ENCODE measurements at places on chromosomes 1 and 21.

- DNase-seq: no peak
These were observed 99.6 kb upstream of the KAZN start for GRCh38 chr1:14498839-14499238.

DNA sequence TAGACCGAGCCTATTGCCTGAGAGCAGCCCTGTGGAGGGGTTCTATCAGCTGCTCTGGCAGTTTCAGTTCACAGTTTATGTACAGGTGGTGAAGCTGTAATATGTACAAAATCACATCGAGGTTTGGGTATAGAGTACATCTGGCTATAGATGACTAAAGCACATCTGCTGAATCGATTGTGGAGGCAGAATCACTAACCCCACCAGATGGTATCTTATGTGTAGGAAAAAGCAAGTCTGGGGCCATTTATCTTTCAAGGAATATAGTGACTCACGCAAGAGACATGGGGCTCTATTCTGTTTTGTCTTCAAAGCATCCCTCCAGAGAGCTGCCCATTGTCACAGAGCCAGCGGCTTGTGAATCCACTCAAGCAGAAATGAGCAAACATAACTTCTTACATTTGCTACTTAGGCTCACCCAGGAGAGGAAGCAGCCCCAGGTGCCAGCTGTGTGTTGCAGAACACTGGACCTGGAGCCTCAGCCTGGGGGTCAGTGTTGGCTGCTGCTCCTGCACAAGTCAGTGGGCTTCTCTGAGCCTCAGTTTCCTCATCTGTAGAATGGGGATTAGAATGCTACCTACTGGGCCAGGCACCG, 21.3 kb downstream of the MIIP start:
- no peak for DNase-seq

DNA sequence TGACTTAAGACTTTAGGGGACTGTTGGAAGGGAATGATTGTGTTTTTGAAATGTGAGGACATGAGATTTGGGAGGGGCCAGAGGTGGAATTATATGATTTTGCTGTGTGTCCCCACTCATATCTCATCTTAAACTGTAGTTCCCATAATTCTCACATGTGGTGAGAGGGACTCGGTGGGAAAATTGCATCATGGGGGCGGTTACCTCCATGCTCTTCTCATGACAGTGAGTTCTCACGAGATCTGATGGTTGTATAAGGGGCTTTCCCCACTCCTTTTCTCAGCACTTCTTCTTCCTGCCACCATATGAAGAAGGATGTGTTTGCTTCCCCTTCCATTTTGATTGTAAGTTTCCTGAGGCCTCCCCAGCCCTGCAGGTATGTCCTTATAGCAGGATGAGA, 35.0 kb upstream of the SCAF4 start:
- no peak for DNase-seq

DNA sequence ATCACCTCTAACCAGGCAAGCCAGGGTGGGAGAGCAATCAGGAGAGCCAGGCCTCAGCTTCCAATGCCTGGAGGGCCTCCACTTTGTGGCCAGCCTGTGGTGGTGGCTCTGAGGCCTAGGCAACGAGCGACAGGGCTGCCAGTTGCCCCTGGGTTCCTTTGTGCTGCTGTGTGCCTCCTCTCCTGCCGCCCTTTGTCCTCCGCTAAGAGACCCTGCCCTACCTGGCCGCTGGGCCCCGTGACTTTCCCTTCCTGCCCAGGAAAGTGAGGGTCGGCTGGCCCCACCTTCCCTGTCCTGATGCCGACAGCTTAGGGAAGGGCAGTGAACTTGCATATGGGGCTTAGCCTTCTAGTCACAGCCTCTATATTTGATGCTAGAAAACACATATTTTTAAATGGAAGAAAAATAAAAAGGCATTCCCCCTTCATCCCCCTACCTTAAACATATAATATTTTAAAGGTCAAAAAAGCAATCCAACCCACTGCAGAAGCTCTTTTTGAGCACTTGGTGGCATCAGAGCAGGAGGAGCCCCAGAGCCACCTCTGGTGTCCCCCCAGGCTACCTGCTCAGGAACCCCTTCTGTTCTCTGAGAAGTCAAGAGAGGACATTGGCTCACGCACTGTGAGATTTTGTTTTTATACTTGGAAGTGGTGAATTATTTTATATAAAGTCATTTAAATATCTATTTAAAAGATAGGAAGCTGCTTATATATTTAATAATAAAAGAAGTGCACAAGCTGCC, 19.8 kb downstream of the CSF1 start:
- DNase-seq: no peak

All from AML-193 (cell line).